ENCODE measurements at places on chromosomes 7 and 10.

GRCh38 chr10:36808625-36809362, 316.6 kb upstream of the ANKRD30A start:
- no peak for DNase-seq

DNA sequence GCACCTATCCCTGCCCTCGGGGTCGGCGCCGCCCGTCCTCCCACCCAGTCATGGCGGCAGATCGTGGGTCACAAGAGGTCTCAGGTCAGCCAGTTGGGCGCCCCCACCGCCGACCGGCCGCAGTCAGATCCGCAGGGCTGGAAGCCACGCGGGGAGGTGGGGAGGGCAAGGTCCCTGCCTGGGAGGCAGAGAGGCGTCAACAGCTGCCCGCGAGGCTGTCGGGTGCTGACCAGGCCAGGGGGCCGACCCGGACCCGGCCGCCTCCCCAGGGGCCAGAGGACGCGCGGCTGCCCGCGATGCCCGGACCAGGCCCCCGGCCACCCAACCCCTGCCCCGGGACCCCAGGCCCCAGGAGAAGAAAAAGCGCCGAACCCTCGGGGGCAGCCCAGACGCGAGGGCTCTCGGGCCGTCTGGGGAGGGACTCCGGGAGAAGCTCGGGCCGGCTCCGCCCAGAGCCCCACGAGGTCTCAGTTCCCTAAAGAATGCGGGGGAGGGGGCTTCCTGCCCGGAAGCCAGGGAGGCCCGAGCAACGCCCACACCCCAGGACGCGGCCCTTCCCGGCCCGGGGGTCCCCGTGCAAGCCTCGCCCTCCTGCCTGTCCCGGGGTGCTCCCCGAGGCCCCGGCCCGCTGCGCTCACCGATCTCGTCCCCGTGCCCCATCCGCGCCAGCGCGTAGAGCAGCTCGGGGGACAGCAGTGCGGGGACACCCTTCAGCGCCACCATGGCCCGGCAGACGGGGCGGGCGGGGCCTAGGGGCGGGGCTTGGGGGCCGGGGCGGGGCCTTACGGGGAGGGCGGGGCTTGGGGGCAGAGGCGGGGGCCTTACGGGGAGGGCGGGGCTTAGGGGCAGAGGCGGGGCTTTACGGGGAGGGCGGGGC, at the start of gene FUOM:
TSS of gene FUOM (minus strand) at position 735 of the 877 bp plus-strand sequence. CDS start at position 723, 12 bp downstream.
- DNase-seq: peak; percentile 65

GRCh38 chr7:142606081-142606480, 143.2 kb upstream of the PRSS1 start:
- no peak for DNase-seq

DNA sequence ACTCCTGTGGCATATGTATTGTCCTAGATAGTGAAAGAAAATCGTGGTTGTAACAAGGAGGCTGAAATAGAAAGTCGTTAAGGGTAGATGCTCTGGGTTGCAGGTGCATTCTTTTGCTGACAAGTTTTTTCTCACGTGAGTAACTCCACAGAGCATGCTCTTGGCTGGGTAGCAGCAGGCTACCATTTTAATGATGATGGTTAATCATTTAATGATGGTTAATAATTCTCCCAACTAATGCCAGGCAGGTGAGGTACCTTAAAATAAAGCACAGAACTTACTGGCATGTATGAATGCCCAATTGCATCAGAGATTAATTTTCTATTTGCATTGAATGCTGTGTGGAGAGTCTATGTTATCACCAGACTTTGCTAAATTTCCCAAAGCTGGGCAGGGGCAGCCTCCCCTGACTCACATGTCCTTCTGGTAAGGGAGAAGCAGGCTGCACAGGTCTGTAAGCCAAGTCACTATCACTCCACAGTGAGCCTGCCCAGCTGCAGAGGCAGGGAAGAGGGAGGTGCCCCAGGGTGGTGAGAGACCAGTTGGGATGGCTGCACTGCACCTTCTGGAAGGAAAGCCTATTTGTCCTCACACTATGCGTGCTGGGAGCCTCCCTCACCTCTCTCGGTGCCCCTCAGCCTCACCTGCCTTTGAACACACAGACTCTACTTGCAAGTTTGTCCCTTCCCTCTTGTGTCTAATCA, 287.0 kb upstream of the IGFBP3 start:
- DNase-seq: no peak

- DNase-seq: no peak
Measured at GRCh38 chr7:50834679-50835078, 52.0 kb upstream of the GRB10 start.

DNA sequence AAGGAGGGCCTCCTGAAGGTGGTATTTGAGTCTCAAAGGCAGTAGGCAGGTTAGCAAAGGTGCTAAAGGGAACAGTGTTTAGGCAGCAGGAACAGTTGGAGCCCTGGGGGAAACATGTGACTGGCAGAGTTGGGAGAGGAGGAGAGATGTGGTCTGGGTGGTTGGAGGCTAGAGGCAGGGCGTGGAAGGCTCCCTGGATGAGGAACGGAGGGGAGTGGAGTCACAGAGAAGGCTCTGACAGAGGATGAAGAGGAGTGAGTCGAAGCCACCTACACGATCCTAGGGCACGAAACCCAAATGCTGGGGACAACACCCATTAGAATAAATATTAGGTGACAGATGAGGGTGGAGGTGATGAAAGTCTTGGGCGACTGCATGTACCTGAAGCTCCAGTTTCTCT, 19.6 kb upstream of the MGMT start:
- DNase-seq: no peak

DNA sequence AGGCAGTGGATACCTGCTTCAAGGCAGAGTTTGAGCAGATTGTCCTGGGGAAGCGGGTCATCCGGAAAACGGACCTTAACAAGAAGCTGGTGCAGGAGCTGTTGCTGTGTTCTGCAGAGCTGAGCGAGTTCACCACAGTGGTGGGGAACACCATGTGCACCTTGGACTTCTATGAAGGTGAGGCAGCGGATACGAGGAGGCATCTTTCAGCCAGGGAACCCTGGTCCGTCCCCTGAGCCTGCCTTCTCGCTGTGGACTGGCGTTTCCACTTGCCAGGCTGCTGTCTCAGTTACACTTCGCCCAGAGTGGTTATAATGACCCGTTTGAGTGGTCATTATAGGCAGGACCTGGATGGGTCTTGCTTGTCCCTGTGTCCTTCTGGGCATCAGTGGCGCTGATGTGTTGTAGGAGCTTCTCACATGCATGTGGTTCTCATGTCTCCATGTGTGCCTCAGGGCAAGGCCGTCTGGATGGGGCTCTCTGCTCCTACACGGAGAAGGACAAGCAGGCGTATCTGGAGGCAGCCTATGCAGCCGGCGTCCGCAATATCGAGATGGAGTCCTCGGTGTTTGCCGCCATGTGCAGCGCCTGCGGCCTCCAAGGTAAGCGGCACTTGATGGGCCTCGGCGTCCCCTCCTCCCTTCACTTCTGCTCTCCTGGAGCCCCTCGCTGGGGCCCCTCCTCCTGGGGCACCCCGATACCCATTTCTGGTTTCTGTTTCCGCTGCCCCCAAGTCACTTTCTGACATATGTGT, 18.0 kb downstream of the UPP1 start:
- DNase-seq: no peak

DNA sequence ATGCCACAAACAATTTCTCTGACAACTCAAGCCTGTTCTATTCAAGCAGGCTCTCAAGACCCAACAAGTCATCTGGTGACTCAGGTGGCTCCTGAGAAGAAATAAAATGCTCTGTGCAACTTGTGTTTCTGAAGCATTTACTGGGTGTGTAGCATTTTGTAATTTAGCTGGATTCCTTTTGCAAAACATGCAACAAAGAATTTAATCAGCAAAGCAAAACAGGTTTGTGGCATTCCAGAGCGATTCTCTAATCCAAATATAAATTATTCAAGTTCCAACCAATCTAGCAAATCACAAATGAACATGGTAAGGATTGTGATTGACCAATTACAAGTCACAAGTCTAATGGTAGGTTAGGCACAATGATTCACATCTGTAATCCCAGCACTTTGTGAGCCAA, 39.8 kb upstream of the C10orf67 start:
- DNase-seq: no peak

DNA sequence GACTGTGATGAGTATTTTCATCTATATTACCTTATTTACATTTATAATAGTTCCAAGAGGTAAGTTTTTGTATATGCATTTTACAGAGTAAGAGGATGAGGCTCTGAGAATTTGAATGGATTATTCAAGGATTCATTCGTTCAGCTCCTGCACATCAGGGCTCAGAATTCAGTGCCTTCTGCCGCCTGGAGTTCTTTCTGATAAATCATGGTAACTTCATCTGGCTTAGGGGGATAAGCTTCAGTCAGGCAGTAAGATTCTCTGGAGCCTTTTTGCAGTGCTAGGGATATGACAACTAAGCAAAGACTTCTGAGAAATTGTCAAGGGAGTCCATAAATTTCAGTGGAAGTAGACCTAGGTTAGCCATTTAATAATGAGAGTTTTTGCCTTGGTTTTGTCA, 668.6 kb downstream of the NRG3 start:
- no peak for DNase-seq

- DNase-seq: no peak
Measured at GRCh38 chr10:51699145-51699474, 285 bp downstream of the CSTF2T start.

- DNase-seq: no peak
Measured at GRCh38 chr7:157006829-157007469, 3.5 kb downstream of the MNX1 start.

- DNase-seq: no peak
Measured at GRCh38 chr10:131806146-131806545, 94.7 kb upstream of the PPP2R2D start.

DNA sequence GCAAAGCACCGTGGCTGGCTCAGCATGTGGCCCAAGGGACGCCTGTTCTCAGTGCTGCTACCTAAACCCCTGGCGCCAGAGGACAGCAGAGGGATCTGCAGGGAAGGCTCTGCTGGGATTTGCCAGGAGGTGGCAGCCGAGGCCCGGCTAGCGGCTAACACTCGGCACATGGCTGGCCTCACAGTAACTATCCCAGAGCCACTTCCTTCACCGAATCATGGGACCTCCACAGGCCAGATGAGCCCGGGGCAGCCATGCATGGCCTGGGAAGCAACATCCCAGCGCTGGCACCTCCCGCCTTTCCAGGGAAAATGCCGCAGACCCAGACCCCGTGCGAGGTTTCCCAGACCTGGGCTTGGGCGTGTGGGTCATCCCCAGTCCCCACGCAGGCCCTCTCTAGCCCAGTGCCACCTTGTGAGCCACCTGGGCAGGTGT, 36.4 kb downstream of the DPYSL4 start:
- peak; percentile 54 for DNase-seq

GRCh38 chr7:138382862-138383565, 77.0 kb upstream of the TRIM24 start:
- DNase-seq: no peak

DNA sequence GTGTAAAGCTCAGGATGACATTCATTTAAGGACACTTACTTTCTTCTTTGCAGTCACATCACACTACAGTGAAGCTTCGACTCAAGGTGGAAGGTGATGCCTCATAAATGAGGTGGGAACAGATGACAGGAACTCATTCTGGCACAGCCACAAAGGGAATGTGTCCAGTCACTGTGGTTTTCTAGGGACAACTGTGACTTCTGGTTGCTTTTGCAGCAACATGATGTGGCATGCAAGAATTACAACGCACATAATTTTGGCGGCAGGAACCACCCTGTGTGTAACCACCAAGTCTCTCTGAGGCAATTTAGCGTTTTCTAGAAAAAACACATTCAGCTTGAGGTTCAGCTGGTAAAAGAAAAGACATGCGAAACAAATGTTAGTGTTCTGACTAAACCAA, 32.0 kb upstream of the FERD3L start:
- DNase-seq: no peak

DNA sequence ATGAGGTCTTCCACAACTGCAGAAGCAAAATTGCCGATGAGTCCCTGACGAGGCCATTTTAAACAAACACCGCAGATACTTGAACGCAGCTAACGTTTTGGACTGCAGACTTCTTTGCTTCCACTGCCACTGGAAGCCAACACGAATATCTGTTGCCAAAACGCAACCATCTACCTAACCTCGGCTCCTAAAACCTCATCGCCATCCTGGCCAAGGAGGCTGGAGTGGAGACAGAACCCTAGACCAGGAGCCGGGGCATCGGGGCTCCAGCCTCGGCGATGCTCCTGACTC, 493 bp downstream of the WDR91 start:
- DNase-seq: no peak

- DNase-seq: no peak
Measured at GRCh38 chr7:128075242-128076095, 44.2 kb upstream of the LRRC4 start.

DNA sequence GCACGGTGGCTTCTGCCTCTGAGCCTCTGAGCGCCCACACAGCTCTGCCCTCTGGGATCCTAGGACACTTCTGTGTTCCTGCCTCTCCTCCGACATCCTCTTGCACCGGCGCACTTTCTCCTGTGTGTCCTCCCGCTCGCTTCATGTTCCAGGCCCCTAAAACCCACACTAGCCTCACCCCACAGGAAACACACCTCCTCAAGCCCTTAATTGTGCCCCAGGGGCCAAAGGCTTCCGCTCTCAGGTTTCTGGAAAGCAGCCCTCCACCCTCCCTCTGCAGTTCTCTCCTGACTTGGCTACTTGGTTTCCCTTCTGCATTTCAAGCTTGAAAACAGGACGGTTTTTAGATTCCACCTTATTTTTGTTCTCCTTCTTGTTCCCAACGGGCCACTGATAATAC, 7.3 kb downstream of the GFRA1 start:
- DNase-seq: no peak

DNA sequence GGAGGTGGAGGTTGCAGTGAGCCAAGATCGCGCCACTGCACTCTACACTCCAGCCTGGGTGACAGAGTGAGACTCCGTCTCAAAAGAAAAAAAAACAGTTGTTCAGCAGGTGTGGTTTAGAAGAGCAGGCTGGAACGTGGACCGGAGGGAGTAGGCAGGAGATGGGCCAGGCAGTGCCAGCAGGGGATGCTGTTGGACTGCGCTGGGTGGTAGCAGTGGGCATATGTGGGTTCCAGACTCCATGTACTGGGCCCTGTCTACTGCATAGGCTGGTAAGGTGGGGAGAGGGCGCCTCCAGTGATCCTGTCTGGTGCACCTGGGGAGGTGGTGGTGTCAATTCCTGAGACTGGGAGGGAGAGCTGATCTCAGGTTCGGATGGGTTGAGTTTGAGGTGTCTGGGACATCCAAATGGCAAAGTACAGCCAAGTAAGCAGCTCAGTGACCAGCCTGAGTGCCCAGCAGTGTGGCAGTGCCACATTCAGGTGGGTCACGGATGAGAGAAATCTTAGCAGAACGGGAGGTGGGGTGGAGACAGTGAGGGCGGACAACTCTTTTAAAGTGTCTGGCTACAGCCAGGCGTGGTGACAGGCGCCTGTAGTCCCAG, 25.9 kb downstream of the SFXN4 start:
- peak; percentile 36 for DNase-seq

DNA sequence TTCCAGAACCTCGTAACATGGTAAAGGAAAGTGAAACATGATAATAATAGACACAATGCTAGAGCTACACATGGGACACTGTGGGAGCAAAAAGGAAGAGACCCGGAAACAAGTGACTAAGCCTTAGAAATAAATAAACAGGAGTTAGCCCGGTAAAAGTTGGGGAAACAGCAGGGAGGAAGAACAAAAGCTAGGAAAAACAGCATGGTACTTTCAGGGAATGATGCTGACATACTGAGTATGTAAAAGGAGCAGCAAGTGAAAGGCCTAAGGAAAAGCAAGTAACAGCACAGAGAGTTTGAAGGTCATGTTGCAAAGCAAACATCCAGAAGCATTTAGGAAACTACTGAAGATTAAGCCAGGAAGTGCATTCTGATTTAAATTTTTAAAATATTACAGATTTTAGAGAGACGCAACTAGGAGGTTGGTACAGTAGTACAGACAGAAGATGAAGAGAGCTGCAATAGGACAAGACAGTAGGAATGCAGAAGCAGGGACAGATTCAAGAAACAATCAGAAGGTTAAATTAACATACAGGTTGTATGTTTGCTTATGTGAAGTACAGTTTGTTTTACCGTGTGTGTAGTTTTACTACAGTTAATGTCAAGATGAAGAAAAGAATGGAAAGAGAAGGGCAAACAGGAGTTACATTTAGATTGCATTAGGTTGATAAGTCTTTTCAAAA, 63.7 kb downstream of the ARHGAP12 start:
- DNase-seq: no peak
